ENCODE measurements at places on chromosomes 7 and 10. TPM values are rescaled to one million over a fixed set of nuclear protein-coding genes. Genes with fewer than 3 reads are reported as not detected.

- no peak overlapping the region for H3K4me3 ChIP-seq
- H3K4me1 ChIP-seq, result no peaks in the 10 kb centered on the region
- no peak for DNase-seq
- H3K36me3 ChIP-seq, result no peaks in the 10 kb centered on the region
- no peak overlapping the region for H3K27ac ChIP-seq
- H3K27me3 ChIP-seq, result no peaks in the 10 kb centered on the region
Observed at GRCh38 chr10:93110472-93111146, 36.9 kb downstream of the CYP26A1 start.

GRCh38 chr7:129343099-129343700 lies 91.0 kb upstream of the STRIP2 start:
- H3K4me1 ChIP-seq, result no peaks in the 10 kb centered on the region
- H3K36me3 ChIP-seq, result no peaks in the 10 kb centered on the region
- no peak overlapping the region for H3K4me3 ChIP-seq

DNA sequence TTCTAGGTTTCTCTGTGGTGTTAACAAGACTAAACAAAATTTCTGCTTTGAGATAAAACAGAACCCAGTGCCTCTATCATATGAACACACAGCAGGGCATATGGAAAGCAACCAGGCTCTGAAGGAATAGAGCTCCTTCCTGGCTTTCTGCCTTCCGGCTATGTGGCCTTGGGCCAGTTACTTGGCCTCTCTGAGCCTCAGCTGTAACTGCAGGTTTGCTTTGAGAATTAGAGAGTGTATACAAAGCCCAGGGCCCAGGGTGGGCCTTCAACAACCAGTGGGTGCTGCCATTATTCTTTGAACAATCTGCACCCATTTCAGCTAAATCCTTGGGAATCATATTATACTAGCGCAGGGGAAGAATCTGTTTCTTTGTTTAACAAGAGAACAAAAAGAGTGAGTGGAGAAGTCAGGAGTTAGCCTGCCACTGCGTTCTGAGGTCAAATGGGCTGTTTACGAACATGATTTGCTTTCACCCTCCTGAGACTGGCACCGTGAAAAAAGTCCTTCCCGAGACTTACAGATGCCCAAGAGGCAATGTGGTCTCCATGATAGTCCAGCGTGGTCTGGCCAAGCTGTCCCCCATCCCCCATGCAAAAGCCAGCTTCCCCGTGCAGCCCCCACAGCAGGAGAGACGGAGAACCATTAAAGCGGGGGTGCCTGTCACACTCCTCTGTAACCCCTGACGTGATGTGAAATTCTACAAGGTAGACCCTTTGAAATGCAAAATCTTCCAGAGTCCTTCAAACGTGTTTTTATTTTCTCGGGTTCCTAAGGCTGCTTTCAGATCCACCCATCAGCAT lies 4.9 kb downstream of the FAM53B start:
- H3K36me3 ChIP-seq, result no peaks in the 10 kb centered on the region
- no peak for DNase-seq
- H3K4me3 ChIP-seq, result no peak overlapping the region
- H3K4me1 ChIP-seq, result peaks cover 51% of the 10 kb centered on the region
- H3K27ac ChIP-seq, result no peak overlapping the region
- H3K27me3 ChIP-seq, result no peaks in the 10 kb centered on the region

DNA sequence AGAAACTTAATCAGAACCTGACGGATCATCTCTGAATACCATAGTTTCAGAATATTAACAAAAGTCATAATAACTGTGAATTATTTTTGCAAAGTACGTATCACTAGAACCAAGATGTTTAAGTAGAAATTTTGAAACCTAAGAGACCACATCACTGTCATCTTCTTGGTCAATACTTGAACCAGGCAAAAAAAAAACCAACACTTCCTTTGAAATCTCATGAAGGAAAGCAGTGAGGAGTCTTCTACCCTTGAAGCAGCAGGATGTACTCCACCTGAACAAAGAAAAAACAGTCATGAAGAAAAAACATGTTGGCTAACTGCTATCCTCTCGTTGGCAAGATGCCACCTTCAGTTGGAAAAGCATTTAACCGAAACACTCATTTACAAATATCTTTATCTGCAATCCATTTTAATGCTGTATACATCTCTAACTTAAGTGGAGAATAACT lies 82.4 kb downstream of the SRPK2 start:
- no peaks in the 10 kb centered on the region for H3K36me3 ChIP-seq
- DNase-seq, result no peak
- H3K4me1 ChIP-seq, result peaks cover 15% of the 10 kb centered on the region
- H3K4me3 ChIP-seq, result no peak overlapping the region
- no peaks in the 10 kb centered on the region for H3K27me3 ChIP-seq

DNA sequence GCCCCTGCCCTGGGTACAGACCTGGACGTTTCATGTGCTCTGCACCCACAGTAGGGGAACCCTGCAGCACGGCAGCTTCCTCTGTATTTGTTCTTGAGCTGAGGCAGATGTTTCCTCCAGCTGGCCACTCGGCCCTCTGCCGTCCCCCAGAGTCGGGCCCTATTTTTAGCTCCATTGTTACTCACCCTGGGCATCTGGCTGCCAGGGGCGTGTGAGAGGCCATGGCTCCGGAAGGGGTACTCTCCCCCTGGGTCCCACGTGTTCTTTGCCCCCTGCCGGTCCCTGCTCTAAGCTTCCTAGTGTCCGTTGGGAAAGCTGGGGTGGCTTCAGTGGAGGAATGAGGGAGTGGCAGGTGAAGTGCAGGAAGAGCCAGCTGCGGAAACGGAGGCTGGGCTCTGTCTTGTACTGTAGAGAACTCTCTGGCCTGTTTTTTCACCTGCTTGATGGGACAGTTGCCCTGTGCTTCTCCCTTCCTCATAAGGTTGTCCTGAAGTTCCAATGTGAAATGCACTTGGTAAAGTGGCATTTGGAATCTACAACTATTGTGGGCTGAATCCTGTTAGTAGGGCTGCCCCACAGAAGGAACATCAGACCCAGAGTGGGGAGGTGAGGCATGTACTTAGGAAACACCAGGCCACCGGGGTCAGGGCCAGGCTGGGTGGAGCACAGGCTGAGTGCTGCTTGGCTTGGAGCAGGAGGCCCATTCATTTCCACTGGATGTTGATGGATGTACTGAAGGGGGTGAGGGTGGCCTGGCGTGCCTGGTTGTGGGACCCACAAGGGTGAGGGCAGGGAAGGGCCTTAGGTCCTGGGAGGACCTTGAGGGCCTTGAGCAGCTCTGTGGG lies 30.6 kb downstream of the PALD1 start:
- no peaks in the 10 kb centered on the region for H3K27me3 ChIP-seq
- no peaks in the 10 kb centered on the region for H3K36me3 ChIP-seq
- H3K4me3 ChIP-seq, result peak overlapping the region; percentile 55
- H3K27ac ChIP-seq, result no peak overlapping the region

DNA sequence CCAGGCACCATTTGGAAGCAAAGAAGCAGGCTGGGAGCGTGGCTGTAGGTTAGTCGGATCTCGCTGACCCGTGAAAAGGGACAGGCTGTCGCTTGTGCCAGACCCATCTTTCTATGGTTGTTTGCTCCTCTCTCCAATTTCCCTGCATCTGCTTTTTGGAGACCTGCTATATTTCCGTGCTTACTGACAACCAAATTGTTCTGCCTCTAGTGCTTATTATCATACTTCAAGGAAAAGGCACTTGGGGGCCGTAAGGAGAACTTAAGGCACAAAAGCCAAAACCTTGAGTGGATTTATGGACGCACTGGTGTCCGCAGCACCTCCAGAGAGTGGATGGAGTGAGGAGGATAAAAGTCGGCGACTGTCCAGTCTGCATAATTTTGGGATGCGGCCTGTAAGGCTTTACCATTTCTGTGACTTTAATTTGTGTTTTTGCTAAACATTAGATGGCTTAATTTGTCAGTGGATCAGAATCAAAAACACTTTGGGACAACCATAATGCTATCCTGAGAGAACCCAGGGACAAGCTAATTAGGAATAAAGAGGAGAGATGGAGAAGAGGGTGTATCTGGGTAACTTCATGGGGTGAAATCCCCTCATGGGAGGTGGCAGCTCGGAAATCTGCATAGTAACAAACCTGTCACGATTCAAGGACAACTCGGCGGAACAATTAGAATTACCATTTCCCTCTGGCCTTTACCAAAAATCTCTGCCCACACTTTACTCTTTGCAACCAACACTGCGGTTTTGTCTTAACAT lies 206.7 kb downstream of the HDAC9 start:
- no peak for DNase-seq
- H3K4me3 ChIP-seq, result no peak overlapping the region
- H3K27ac ChIP-seq, result no peak overlapping the region
- H3K27me3 ChIP-seq, result no peaks in the 10 kb centered on the region

GRCh38 chr10:76044751-76045150 lies 613.3 kb downstream of the LRMDA start:
- H3K4me3 ChIP-seq, result no peak overlapping the region
- no peak for DNase-seq
- H3K36me3 ChIP-seq, result no peaks in the 10 kb centered on the region
- H3K27me3 ChIP-seq, result no peaks in the 10 kb centered on the region
- no peak overlapping the region for H3K27ac ChIP-seq
- no peaks in the 10 kb centered on the region for H3K4me1 ChIP-seq

DNA sequence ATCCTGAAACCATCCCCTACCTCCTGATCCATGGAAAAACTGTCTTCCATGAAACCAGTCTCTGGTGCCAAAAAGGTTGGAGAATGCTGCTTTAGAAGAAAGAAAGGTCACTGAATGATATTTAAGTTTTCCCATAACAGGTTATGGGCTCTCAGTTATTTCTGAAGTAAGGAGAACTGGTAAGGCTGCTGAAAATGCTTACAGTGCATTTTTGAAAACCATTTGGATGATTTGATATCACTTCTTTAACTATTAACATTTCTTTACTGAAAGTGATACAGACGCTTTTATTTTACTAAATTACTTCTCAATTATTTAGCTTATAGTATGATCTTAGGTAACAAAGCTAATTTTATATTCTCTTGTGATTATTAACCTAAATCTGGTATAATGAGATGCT lies 1094.4 kb upstream of the C7orf33 start:
- DNase-seq, result no peak
- no peaks in the 10 kb centered on the region for H3K36me3 ChIP-seq
- no peaks in the 10 kb centered on the region for H3K27me3 ChIP-seq
- H3K4me3 ChIP-seq, result no peak overlapping the region

DNA sequence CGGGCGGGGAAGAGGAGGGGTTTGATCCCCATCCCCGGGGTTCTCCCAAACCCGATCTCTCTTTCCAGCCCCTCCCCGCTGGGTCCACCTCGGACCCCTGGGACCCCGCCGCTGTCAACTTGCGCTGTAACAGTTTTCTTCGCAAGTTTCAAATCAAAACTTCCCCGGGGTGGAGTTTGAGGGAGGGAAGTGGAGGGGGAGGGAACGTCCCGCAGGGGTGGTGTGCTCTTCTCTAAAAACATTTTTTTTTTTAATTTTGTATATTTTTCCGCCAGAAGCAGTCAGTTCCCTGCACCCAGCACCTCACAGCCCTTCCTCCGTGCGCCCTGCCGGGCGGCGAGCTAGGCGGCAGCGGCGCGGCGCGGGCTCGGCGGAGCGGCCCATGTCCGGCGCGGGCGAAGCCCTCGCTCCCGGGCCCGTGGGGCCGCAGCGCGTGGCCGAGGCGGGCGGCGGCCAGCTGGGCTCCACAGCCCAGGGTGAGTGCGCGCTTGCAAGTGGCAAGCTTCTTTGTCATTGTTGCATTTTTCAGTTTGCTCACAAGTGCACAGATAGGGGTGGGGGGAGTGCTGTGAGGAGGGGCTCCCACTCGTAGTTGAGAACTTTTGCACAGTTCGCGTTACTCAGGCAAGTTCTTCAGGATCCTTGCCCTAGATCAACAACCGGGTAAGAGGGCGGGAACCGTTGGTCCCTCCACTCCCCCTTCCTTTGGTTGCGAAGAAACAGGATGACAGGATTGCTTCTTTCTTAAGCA lies 933 bp downstream of the MDFIC start:
- H3K27me3 ChIP-seq, result no peaks in the 10 kb centered on the region
- peak overlapping the region; percentile 92 for H3K4me3 ChIP-seq
- no peak for DNase-seq
- peaks cover 24% of the 10 kb centered on the region for H3K4me1 ChIP-seq

Gene TAS2R60
- total RNA-seq, result not detected

Gene POLR3A
- 12.3 TPM for total RNA-seq

Gene CYP26C1
- not detected for total RNA-seq

Data from thoracic aorta (tissue), 2 donors.